AML-193 (cell line): ENCODE measurements at places on chromosomes 13 and 19.

GRCh38 chr13:46022481-46022880 lies 30.1 kb downstream of the ZC3H13 start:
- DNase-seq, result no peak

DNA sequence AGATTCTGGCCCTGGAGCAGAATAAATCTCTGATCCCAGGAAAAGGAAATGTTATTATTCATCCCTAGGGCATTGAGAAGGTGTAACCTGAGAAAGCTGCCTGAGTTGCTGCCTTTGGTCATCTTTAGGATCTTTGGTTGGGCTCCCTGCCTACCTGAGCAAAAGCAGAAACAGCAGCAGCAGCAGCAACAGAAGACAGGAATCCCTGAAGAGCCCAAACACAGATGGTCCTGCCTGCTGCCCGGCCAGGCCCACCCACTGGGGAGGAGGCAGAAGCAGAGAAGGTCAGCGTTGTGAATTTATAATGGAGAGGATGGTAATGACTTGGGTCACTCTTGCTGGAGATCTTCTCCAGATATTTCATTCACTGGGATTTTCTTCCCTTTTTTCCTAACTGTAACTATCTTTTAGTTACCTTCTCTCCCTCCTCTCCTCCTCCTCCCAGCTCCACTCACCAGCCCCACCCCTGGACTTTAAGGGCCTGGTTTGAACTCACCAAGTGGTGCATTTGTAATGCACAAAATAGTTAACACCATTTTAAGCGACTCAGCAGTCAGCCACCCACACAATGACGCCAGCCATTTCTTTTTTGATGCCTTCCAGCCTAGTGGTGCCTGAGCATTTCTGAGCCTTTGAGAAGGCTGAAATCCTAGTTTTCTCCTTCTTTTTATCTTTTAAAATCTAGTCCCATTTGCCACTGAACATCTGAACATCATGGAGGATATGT lies 91.7 kb downstream of the HSPH1 start:
- DNase-seq, result no peak

GRCh38 chr19:41796901-41797300 lies 514 bp downstream of the CEACAM3 start:
- peak; percentile 47 for DNase-seq

GRCh38 chr19:40555978-40556689 lies 20.5 kb upstream of the SHKBP1 start:
- no peak for DNase-seq

GRCh38 chr13:73045031-73045430 lies 13.8 kb upstream of the KLF5 start:
- no peak for DNase-seq

GRCh38 chr13:32585550-32586079 lies 637 bp upstream of the PDS5B start:
- DNase-seq, result peak; percentile 21

GRCh38 chr13:37534181-37534580 lies 64.4 kb downstream of the POSTN start:
- DNase-seq, result no peak

DNA sequence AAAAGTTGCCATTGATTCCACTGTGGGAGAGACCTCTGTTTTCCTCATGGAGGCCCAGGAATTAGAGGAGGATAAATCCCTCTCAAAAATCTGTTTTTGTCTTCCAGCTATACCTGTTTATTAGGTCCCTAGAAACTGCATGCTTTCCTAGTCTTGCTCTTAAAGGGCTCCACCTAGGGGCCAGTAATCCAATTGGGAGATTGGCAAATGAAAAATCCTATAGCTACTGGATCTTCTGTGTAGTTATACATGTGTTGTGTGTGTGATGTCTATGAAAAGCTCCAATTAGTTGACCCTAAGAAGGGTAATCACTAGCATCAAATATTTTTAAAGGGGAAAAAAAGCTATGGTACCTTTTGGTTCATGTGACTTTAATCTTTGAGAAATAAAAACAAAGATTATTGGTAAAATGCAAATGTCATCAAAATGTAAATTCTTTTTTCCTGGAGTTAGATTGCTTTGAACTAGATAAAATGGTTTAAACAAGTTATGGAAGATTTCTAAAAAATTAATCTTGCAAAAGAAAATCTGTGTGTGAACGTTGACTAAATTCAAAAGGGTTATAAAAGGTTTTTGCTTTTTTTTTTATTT lies 63.4 kb upstream of the C1QTNF9B start:
- peak; percentile 43 for DNase-seq

- DNase-seq, result no peak
Measured at GRCh38 chr13:113403255-113404104, 39.5 kb upstream of the GRTP1 start.

DNA sequence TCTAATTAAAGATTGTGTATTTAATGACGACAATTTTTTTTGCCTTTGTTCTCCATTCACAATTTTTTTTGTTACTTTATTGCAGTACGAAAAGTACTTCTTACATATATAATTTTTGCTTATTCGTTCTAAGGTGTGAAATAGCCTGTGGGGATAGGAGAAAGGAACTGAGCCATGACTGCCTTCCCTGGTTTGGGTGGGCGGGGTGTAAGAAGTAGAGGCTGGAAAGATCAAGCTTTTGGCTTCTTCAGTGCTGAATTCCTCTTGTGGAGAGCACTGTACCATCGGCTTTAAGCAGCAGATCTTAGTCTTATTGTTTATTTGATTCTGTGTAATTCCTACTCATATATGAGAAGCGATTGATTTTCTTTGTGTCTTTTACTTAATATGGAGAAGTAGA lies 115.8 kb downstream of the NBEA start:
- no peak for DNase-seq

GRCh38 chr13:85974608-85975366 lies 175.6 kb upstream of the SLITRK6 start:
- no peak for DNase-seq

GRCh38 chr13:36261976-36262375 lies 35.6 kb downstream of the CCDC169 start:
- no peak for DNase-seq
